GOT3 (cell line): ENCODE measurements at places on chromosomes 16 and 17.

GRCh38 chr17:39165841-39166349 lies at the start of gene ARL5C:
Gene ARL5C (minus strand): TSS chr17:39166161. CDS start chr17:39165760, 401 bp downstream.
- no peak for DNase-seq

GRCh38 chr17:16122697-16123434 lies 92.5 kb downstream of the NCOR1 start:
- DNase-seq: no peak

- no peak for DNase-seq
Observed at GRCh38 chr16:16924613-16925012, 545.7 kb downstream of the NPIPA7 start.

GRCh38 chr17:32445074-32445415 lies 735 bp downstream of the PSMD11 start:
- DNase-seq: no peak

- no peak for DNase-seq
Observed at GRCh38 chr17:52124561-52124960, 34.0 kb downstream of the CA10 start.

- DNase-seq: no peak
Observed at GRCh38 chr17:69480245-69480644, 65.7 kb downstream of the MAP2K6 start.

DNA sequence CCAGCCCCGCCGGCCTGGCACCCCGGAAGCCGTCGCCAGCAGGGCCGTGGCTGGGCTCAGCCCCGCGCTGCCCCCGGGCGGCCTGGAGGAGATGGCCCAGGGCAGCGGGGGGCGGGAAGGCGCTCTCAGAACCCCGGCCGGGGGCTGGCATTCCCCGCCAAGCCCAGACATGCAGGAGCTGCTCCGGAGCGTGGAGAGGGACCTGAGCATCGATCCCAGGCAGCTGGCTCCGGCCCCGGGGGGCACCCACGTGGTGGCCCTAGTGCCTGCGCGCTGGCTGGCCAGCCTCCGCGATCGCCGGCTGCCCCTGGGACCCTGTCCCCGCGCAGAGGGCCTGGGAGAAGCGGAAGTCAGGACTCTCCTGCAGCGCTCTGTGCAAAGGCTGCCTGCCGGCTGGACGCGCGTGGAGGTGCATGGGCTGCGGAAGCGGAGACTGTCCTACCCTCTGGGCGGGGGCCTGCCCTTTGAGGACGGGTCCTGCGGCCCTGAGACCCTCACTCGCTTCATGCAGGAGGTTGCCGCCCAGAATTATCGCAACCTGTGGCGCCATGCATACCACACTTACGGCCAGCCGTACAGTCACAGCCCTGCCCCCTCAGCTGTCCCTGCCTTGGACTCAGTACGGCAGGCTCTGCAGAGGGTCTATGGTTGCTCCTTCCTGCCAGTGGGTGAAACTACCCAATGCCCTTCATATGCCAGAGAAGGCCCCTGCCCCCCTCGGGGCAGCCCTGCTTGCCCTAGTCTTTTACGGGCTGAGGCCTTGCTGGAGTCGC lies 551 bp downstream of the WDR81 start:
- no peak for DNase-seq

DNA sequence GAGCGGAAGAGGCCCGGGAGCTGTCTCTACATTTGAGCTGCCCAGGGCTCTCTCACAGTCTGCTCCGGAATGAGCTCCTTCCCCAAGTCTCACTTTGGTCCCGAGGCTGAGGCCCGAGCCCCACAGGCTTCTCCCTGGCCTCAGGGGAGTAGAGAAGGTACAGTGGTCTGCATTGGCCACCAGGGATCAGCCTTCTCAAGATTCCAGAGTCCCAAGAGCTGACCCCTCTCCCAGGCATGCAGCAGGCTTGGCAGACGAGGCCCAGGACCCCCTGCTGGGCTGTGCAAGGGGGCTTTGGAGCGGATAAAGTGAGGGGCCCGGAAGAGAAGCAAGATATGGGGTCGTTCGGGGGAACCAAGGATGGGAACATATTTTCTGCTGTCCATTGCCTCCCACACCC lies 3.1 kb downstream of the PRSS27 start:
- DNase-seq: no peak

GRCh38 chr16:26697807-26698206 lies 368.9 kb upstream of the C16orf82 start:
- no peak for DNase-seq

GRCh38 chr17:56392321-56392720 lies 201.2 kb upstream of the NOG start:
- DNase-seq: no peak

GRCh38 chr16:60107437-60107836 lies 1373.3 kb upstream of the GOT2 start:
- DNase-seq: no peak

- no peak for DNase-seq
Observed at GRCh38 chr16:49023050-49023449, 258.6 kb downstream of the CBLN1 start.

GRCh38 chr16:2447920-2448583 lies 11.9 kb upstream of the TEDC2 start:
- no peak for DNase-seq

- no peak for DNase-seq
Observed at GRCh38 chr16:58809213-58809612, 75.1 kb upstream of the GOT2 start.

DNA sequence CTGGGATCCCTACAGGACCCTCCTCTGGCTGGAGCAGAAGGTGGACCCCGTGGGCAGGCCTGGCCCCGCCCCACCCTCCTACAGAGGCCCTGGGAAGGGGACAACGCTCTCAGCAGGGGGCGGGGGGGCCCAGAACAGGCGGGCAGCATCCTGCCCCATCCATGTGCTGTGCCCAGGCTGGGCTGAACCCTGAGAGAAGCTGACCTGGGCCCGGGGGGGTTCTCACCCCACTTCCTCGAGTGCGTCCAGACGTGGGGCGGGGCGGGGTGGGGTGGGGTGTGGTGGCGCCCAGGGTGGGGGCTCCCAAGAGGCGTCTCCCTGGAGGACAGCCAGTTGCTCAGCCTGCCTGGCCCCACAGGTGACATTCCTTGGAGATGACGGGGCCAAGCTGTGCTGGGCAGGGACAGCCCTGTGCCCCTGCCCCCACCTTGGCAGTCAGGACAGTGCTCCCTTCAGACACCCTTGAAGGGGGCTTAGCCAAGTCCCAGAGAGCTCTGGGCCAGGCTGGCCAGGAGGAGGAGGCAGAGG lies 390 bp upstream of the UNC13D start:
- no peak for DNase-seq

- no peak for DNase-seq
Observed at GRCh38 chr17:79322211-79323123, 247.8 kb downstream of the ENGASE start.
